A375 (cell line): ENCODE measurements at places on chromosomes 6 and 20. TPM values are rescaled to one million over a fixed set of nuclear protein-coding genes. Genes with fewer than 3 reads are reported as not detected.

SLC2A10 gene
- total RNA-seq: 3.0 and 5.4 TPM in 2 replicates

DDR1 gene
- total RNA-seq: 67.4 and 78.5 TPM in 2 replicates

VWA7 gene
- 0.34 TPM in 2 replicates for total RNA-seq

TTI1 gene
- 35.6 and 36.3 TPM in 2 replicates for total RNA-seq

FRMD1 gene
- not detected in 2 replicates for total RNA-seq

SLC17A2 gene
- not detected in 2 replicates for total RNA-seq

C20orf202 gene
- not detected in 2 replicates for total RNA-seq

TRIM26 gene
- total RNA-seq: 23.1 and 24.6 TPM in 2 replicates

SYNGAP1 gene
- total RNA-seq: 3.6 and 4.1 TPM in 2 replicates

ZBP1 gene
- not detected in 2 replicates for total RNA-seq

FERMT1 gene
- 20.9 and 24.0 TPM in 2 replicates for total RNA-seq

RUNX2 gene
- 1.4 and 1.5 TPM in 2 replicates for total RNA-seq

SLC22A1 gene
- total RNA-seq: 0.05 TPM in 1 of 2 replicates, not detected in the other

NRN1 gene
- 4.0 and 6.1 TPM in 2 replicates for total RNA-seq

TFAP2C gene
- 72.8 and 73.6 TPM in 2 replicates for total RNA-seq

TPX2 gene
- 122 and 126 TPM in 2 replicates for total RNA-seq

TNFRSF6B gene
- 2.7 and 7.2 TPM in 2 replicates for total RNA-seq
